GM23248 (cell line): ENCODE measurements at places on chromosomes 7 and 10. TPM values are rescaled to one million over a fixed set of nuclear protein-coding genes. Genes with fewer than 3 reads are reported as not detected.

NXPH1 gene
- polyA plus RNA-seq, result not detected in 2 replicates

ADAM12 gene
- 58.4 and 59.0 TPM in 2 replicates for polyA plus RNA-seq

DNA sequence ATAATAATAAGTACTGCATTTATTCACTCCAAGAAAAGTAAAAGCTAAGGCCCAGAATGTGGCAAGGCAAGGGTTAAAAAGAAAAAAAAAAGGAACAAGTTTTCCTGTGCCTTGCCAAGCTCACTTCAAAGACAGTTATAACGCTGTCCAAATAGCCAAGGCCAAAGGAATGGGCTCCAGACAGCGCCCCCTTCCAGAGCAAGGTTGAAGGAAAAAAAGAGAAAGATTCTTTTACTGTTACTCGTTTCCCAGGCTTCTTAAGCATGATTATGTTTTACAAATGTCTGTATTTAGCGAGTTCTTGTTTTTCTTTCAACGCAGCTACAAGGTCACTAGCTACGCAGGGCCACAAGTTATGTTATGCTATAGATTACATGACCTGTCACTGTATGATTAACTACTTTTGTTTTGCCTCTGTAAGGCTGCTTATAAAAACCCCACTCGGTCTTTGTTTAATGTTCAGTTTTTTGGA lies 9.1 kb upstream of the EIF4H start:
- H3K36me3 ChIP-seq, result no peaks in the 10 kb centered on the region
- peak; percentile 57 for DNase-seq
- no peaks in the 10 kb centered on the region for H3K4me1 ChIP-seq
- no peaks in the 10 kb centered on the region for H3K27me3 ChIP-seq

MYO3A gene
- polyA plus RNA-seq, result not detected in 2 replicates

- DNase-seq, result peak; percentile 55
- no peaks in the 10 kb centered on the region for H3K27me3 ChIP-seq
- H3K4me1 ChIP-seq, result peaks cover 35% of the 10 kb centered on the region
- H3K27ac ChIP-seq, result peak overlapping the region; percentile 78
Measured at GRCh38 chr10:89702121-89702480, 711 bp downstream of the KIF20B start.

- DNase-seq, result no peak
- H3K36me3 ChIP-seq, result no peaks in the 10 kb centered on the region
- H3K27ac ChIP-seq, result no peak overlapping the region
- no peaks in the 10 kb centered on the region for H3K4me1 ChIP-seq
- no peak overlapping the region for H3K4me3 ChIP-seq
- peaks cover 3% of the 10 kb centered on the region for H3K27me3 ChIP-seq
Measured at GRCh38 chr10:63027531-63027930, 105.6 kb upstream of the NRBF2 start.
